ENCODE measurements at places on chromosomes 2 and 18. TPM values are rescaled to one million over a fixed set of nuclear protein-coding genes. Genes with fewer than 3 reads are reported as not detected.

- DNase-seq = no peak
These were observed 2.4 kb downstream of the MTCL1 start for GRCh38 chr18:8707556-8708300.

GRCh38 chr2:99624677-99625076 is 134.9 kb upstream of the REV1 start:
- no peak for DNase-seq

DNA sequence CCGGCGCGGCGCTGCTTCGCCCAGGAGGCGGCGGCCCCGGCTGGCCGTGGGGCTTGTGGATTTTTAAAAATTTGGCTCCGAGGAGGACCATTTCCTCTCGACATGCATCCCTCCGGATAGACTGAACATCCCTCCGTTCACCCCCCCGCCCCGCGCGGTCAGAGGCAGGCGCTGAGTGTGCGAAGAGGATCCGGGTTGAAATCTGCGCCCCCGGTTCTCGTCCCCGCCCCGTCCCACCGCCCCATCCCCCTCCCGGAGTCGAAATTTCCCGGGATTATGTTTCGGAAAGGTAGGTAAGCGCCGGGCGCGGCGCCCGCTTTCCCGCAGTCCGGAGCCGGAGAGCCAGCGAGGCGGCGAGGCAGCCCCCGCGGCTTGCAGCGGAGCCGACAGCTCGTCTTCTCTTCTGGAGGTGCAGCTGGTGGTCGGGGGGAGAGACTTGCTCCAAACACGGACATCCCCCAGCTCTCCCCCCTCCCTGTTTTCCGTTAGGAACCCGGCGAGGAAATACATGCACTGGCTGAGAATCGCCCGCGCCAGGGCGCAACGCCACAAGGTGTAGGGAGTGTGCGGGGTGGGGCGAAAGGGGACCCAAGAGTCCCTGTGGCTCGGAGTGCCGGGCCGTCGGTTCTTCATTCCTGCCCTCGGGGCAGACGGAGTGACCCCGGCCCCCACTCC is at the start of gene PRKCE:
Gene PRKCE (plus strand): TSS at position 261 of the 675 bp plus-strand sequence.
- peak; percentile 57 for DNase-seq

- peak; percentile 20 for DNase-seq
These were observed 14.0 kb downstream of the RAMP1 start for GRCh38 chr2:237873421-237873831.

DNA sequence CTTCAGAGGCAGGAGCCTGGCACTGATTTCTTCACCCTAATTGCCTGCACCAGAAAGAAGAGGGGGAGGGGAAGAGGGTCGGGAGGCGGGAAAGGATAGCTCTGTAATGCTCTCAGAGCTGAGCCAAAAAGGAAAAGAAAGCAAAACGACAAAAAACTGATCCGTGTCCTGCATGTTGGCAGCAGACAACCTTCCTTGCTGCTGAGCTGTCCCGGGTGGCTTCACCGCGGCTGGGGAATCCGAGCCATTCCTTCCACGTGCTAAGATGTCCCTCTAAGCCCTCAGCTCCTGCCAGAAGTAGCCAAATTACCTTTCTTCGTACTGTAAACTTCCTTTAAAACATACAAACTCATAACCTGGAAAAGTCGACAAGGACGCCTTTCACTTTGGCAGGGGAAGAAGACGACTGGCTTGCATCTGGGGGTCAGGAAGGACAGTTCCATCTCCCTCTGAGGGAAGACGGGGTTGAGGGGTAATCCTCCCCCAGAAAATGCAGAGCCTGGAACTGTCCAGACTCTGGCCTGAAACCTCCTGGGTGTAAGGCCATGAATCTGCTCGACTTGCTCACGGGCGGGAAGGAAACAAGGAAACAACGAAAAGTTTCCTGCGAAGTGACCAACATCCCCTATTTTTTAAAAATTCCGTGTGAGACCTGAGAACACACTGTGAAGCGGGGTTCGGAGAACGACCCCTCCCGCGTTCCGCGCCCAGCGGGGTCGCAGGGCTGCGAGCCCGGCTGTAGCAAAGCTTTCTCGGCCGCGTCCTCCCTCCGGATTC is 7.7 kb downstream of the OTX1 start:
- no peak for DNase-seq

GRCh38 chr2:118858485-118859156 is 11.2 kb upstream of the EN1 start:
- no peak for DNase-seq

DNA sequence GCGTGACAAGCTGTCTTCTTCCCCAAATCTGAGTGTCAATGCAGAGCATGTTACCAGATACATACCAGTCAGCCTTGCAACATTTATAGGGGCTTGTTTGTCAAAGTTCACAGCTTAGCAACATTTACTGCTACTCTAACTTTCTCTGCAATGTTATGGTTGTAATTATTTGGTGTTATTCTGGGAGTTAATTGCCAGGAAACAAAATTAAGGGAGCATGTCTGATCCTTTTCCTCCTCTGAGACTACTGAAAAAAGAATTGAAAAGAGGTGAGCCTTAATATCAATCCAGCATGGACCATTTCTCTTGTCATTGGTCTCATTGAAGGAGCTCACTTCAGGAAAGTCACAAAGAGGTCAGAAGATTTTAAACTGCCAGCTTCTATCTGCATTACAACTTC is 465.6 kb upstream of the LINC00305 start:
- no peak for DNase-seq

DNA sequence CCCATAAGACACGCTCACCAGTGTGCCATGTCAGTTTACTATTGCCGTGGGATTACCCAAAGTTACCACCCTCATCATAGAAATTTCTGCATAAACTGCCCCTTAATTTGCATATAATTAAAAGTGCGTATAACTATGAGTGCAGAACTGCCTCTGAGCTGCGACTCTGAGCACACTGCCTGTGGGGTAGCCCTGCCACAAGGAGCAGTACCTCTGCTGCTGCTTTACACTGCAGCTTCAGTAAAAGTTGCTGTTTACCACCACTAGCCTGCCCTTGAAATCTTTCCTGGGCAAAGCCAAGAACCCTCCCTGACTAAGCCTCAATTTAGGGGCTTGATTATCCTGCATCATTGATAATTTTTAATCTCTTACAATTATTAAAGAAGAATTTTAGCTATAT is 213.9 kb upstream of the MAP2 start:
- no peak for DNase-seq

DNA sequence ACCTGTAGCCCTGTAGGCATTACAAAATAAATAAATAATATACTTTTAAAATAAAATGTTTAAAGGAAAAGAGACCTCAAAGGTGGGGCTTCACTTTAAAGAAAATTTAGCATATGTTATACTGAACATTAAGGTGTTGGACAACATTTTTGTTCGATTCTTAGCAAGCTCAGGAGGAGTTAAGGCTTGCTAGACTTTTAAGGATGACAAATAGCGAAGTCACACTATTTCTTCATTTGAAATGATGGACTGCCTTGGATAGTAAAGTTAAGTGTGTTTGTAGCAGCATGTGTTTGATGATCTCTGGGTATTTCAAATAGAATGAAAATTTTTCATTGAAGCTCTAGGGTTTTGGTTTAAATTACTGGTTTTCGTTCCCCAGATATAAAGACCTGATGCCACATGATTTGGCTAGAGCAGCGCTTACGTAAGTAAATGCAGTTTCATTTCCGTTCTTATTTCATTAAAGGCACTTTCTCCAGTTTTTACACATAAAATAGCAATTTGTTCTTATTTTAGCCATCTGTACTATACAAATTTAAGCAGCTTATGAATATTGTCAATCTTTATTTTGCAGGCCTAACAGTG is 24.9 kb downstream of the HADHB start:
- no peak for DNase-seq

GRCh38 chr18:9319333-9319732 is 15.2 kb upstream of the TWSG1 start:
- DNase-seq = no peak

- no peak for DNase-seq
These were observed 356.8 kb downstream of the SUCLG1 start for GRCh38 chr2:84102274-84102673.

The ST6GAL2 gene
- total RNA-seq = not detected

The KCNG2 gene
- 0.66 TPM for total RNA-seq

The DSG1 gene
- 22.2 TPM for total RNA-seq

The EML6 gene
- 5.9 TPM for total RNA-seq

The NYAP2 gene
- total RNA-seq = not detected

The RTP5 gene
- total RNA-seq = not detected

Measured in breast epithelium (tissue), 4 donors.